ENCODE measurements at places on chromosomes 12 and 14. TPM values are rescaled to one million over a fixed set of nuclear protein-coding genes. Genes with fewer than 3 reads are reported as not detected.

The TCL1B gene
- total RNA-seq: 1.0 TPM

The TMEM229B gene
- total RNA-seq: 0.52 TPM

The IFNG-AS1 gene
- 1.0 TPM for total RNA-seq

The CDKN3 gene
- 15.7 TPM for total RNA-seq

The CAPZA3 gene
- not detected for total RNA-seq

The TSHR gene
- under 0.01 TPM for total RNA-seq

The MDM2 gene
- total RNA-seq: 85.1 TPM

The KRT79 gene
- 1.6 TPM for total RNA-seq

The FOXA1 gene
- total RNA-seq: not detected

The TRIM9 gene
- 1.0 TPM for total RNA-seq

The DAD1 gene
- total RNA-seq: 244 TPM

The OR4E2 gene
- not detected for total RNA-seq

The ANO4 gene
- 0.52 TPM for total RNA-seq

The OSBPL8 gene
- 22.4 TPM for total RNA-seq

The FAM90A1 gene
- total RNA-seq: 0.52 TPM

The MSI1 gene
- total RNA-seq: 1.0 TPM

The KRT1 gene
- total RNA-seq: 2.1 TPM

The IL23A gene
- total RNA-seq: not detected

The E2F7 gene
- 1.0 TPM for total RNA-seq

The STYX gene
- 12.0 TPM for total RNA-seq

The RNASE11 gene
- not detected for total RNA-seq

The CTSG gene
- total RNA-seq: 0.52 TPM

The APOF gene
- total RNA-seq: not detected

The HRK gene
- total RNA-seq: 0.52 TPM

The OR6S1 gene
- total RNA-seq: not detected

The PA2G4 gene
- 53.8 TPM for total RNA-seq

The B3GNT4 gene
- not detected for total RNA-seq

The MYH6 gene
- total RNA-seq: 2.1 TPM

The KRT74 gene
- total RNA-seq: not detected
